ENCODE measurements at places on chromosomes 7 and 10.

DNA sequence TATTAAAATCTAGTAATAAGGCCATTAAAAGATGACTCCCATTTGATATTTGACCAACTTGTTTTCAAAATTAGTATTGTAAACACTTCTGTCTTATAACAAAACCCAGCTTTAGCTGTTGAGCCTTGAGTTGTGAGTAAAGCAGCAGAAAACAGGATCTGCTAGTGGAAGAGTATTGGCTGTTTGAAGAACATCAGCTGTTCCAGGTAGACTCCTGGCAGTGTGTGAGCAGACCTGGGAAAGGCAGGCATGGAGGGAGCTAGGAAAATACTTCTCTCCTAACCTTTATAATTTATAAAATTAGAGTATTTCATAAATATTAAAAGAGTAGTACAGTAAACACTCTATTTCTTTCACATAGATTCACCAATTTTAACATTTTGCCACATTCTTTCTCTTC lies 29.0 kb downstream of the KAT6B start:
- no peaks in the 10 kb centered on the region for H3K27me3 ChIP-seq
- no peak overlapping the region for H3K4me3 ChIP-seq
- H3K4me1 ChIP-seq = peaks cover 21% of the 10 kb centered on the region
- DNase-seq = no peak
- H3K36me3 ChIP-seq = peaks cover 15% of the 10 kb centered on the region

- no peaks in the 10 kb centered on the region for H3K36me3 ChIP-seq
- H3K27ac ChIP-seq = no peak overlapping the region
- no peak overlapping the region for H3K4me3 ChIP-seq
- no peak for DNase-seq
- no peaks in the 10 kb centered on the region for H3K4me1 ChIP-seq
Measured at GRCh38 chr10:118557946-118558345, 37.5 kb downstream of the PRLHR start.

DNA sequence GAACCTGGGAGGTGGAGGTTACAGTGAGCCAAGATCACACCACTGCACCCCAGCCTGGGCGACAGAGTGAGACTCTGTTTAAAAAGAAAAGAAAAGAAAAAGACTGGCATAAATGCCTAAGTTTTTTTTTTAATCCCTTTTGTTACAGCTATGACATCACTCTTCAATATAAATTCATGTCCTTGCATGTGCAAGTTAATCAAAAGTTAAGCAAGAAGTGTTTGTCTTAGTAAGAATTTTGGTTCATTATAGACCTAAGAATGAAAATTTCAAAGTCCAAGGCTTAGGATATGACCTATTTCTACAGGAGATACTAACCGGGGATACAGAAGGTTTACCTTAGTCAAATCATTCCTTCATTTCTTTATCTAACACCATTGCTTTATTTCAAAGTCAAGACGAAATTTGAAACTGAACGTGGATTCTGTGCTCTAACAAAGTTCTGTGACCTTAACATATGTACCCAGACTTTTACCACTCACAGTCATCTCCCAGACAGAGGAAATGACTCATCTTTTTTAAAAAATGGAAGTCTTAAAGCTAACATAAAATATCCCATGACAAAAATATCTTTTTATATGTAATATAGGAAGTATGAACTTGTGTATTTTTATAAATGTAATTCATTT lies 29.3 kb upstream of the ITGB8 start:
- peaks cover 7% of the 10 kb centered on the region for H3K4me1 ChIP-seq
- H3K36me3 ChIP-seq = no peaks in the 10 kb centered on the region
- no peak for DNase-seq
- H3K27ac ChIP-seq = no peak overlapping the region

GRCh38 chr7:107138696-107139420 lies 29.9 kb upstream of the HBP1 start:
- H3K4me1 ChIP-seq = no peaks in the 10 kb centered on the region
- DNase-seq = no peak
- no peak overlapping the region for H3K4me3 ChIP-seq
- H3K27me3 ChIP-seq = peaks cover 12% of the 10 kb centered on the region
- no peak overlapping the region for H3K27ac ChIP-seq
- H3K36me3 ChIP-seq = no peaks in the 10 kb centered on the region

- peaks cover 24% of the 10 kb centered on the region for H3K27me3 ChIP-seq
- H3K4me1 ChIP-seq = no peaks in the 10 kb centered on the region
- no peak for DNase-seq
- no peaks in the 10 kb centered on the region for H3K36me3 ChIP-seq
Measured at GRCh38 chr10:123536176-123536845, 129.8 kb upstream of the GPR26 start.
